Sciatic nerve (tissue), 2 donors: ENCODE measurements at places on chromosomes 7 and 10.

DNA sequence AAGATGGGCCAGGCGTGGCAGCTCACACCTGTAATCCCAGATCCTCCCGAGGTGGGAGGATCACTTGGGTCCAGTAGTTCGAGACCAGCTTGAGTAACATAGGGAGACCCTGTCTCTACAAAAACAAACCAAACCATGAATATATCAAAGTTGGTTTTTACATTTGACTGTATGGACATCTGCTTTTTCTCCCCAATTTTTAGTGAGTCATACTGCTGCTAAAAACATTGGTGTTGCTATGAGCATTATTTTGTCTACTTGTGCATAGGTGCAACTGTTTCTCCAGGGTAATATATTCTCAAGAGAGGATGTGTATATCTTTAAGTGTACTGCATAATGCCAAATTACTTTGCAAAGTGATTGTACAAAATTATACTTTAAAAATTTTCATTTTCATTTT lies 769 bp upstream of the TMEM248 start:
- DNase-seq = no peak

DNA sequence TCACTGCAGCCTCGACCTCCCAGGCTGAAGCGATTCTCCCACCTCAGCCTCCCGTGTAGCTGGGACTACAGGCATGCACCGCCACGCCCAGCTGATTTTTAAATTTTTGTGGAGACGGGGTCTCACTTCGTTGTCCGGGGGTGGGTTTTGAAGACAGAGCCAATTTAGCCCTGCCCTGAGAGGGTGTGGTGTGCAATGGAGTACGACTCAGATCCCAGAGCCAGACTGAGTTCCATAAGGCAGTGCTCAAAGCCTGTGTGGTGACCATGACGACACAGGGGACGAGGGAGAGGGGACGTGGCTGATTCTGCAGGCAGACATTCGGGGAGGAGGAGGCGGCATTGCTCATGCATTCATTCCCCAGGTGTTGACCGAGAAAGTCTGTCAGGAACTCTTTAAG lies 72.1 kb downstream of the ZMIZ1 start:
- no peak for DNase-seq

- no peak for DNase-seq
Observed at GRCh38 chr7:64887756-64888508, 15.1 kb upstream of the ZNF273 start.

GRCh38 chr7:143256932-143257331 lies 6.3 kb upstream of the GSTK1 start:
- DNase-seq = no peak

GRCh38 chr10:12597788-12598765 lies 248.7 kb downstream of the CAMK1D start:
- no peak for DNase-seq

GRCh38 chr7:149778696-149779501 lies 5.5 kb upstream of the ZNF467 start:
- DNase-seq = no peak

DNA sequence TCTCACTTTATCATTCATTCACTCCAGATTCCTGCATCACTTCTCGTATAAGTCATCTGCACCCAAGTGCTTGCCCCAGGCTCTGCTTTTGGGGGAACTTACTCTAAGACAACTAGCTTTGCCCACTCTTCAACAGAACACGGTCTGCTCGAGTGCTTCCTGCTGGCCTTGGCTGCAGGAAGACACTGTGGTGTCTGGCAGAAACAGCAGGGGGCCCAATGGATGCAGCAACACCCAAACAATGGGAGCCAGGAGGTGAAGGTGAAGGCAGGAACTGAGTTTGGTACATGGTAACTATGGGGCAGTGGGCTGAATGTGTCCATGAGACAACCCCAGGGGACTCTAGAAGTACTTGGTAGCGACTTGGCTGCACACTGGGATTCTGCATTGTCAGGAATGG lies 344.0 kb downstream of the REEP3 start:
- DNase-seq = no peak

DNA sequence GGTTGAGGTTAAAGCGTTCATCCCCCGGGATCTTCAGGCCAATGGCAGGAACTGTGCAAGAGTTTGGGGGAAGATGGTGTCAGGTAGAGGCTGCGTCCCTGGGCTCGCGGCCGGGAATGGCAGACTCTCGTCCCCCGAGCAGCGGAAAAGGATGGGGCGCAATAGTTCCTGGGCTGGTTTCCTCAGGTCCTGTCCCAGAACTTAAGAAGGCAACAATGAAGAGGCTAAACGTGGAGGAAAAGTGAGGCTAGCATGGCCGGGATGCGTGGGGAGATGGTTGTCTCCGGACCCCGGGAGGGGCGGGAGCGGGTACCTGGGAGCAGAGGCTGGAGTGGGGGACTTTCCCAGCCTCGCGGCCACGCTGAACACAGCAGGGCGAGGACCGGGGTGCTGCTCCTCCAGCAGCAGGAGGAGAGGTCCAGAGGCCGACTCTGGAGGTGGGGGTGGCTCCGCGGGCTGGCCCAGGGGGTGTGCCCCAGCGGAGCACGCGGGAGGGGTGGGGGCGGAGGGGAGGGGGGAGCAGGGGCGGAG lies 882 bp downstream of the IRF5 start:
- DNase-seq = peak; percentile 59

DNA sequence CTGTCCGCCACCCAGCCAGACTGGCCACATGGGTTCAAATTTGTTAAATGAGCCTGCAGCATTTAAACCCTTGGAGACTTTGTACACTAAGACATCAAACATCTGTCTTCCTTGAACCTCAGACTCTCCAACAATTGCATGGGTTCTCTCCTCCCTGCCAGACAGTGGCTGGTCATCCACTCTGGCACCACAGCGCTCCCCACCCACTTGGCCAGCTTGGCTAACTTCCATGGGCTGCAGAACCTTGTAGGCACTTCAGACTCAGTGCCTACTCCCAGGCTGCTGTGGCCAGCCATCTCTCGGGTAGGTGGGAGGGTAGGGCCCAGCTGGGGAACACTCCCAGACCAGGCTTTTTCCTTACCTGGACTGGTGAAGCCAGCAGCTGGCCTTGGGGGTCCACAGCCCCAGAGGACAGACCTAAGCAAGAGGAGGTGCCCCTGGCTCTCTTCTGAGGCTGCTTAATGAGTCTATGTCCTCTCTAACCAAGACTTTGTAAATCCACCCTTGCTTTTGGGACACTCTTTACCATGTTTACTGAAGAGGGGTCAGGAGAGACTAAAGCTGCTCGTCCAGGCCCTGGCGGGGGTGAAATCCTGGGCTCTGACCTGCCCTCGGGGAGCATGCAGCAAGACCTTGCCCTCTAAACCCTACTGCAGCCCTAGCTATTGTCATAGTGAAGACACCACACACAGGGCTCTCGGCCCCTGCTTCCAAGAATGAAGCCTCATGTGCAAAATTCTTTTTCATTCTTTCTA lies 82.7 kb downstream of the ARHGAP22 start:
- peak; percentile 59 for DNase-seq

GRCh38 chr10:69819716-69820506 lies 18.2 kb downstream of the COL13A1 start:
- no peak for DNase-seq

- no peak for DNase-seq
Observed at GRCh38 chr10:84908491-84908890, 580.1 kb downstream of the CCSER2 start.

GRCh38 chr7:129401228-129401966 lies 32.8 kb upstream of the STRIP2 start:
- no peak for DNase-seq

- DNase-seq = no peak
Observed at GRCh38 chr10:93819520-93819919, 61.8 kb downstream of the LGI1 start.

DNA sequence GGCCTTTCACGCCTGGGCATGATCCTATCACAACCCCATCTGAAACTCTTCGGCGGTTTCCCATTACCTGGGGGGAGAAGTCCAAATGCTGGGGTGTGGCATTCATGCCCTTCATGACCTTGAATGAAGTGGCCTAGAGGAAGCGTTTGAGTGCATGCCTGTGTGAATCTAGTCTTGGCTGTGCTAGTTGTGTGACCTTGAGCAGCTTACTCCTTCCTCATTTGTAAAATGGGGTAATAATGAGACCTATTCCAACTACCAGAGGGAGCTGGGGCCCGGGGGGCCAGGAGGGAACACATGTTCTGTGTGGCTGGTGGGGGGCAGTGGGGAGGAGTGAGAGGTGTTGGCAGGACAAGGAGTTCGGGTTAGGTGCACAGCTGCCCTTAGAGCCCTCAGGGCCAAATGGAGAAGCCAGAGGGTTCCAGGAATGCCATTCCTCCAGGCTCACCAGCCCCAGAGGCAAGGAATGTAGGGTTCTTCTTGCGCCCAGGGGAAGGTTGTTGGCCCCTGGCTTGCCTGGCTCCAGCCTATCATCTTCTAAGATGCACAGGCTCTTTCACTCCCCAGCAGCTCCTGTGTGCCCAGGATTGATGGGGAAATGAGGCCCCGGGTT lies 21.3 kb upstream of the TBRG4 start:
- DNase-seq = no peak

- no peak for DNase-seq
Observed at GRCh38 chr7:30272126-30272525, 12.3 kb upstream of the ZNRF2 start.

- no peak for DNase-seq
Observed at GRCh38 chr7:82291931-82292330, 151.6 kb downstream of the CACNA2D1 start.

- no peak for DNase-seq
Observed at GRCh38 chr10:122441961-122442360, 12.5 kb upstream of the ARMS2 start.

GRCh38 chr7:147971606-147972110 lies 618.9 kb upstream of the C7orf33 start:
- no peak for DNase-seq

GRCh38 chr7:140333223-140333622 lies 65.1 kb downstream of the SLC37A3 start:
- no peak for DNase-seq

DNA sequence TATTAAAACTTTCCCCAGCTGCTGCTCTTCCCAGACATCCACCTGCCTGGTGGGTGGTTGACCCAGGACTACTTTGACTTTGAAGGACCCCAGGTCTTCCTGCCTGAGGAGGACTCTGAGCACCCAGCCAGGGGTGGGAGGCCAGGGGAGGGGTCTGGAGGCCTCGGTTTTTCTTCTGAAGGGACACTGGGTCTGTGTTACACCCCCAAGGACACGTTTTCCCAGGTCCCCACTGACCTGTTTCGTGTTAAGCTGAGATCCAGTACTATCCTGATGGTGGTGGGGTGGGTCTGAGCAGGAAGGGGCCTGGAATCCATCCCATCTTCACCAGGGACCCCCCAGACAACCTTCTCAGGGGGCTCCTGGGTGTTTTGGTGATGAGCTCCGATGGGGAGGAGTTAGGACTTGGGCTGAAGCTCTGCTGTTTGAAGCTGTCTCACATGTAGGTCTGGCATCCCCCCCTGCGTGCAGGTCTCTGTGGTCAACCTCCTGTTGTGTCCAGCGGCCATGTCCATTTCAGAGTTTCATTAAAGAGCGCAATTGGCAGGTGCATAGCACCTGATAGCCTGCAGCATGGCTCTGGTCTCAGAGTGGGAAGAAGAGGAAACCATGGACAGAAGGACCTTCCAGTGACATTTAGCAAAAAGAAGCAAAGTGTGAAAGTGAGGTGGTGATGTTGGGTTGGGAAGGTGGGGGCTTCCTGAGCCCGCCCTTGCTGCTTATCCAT lies 3.5 kb downstream of the JAKMIP3 start:
- no peak for DNase-seq

- no peak for DNase-seq
Observed at GRCh38 chr10:110504111-110504735, 6.5 kb downstream of the DUSP5 start.

DNA sequence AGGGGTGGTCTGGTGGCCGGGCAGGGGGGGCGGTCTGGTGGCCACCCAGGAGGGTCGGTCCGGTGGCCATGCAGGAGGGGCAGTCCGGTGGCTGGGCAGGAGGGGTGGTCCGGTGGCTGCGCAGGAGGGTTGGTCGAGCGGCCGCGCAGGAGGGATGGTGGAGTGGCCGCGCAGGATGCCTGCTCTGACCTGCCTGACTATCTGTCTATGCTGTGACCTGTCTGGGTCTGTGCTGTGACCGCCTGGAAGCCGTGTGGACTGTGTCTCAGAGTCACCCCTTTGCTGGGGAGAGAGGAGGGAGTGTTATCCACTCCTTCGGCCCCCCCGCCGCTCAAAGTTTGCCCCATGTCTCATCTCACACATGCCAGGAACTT lies 113.2 kb downstream of the ACTR3B start:
- no peak for DNase-seq

- no peak for DNase-seq
Observed at GRCh38 chr7:155483245-155483644, 25.3 kb downstream of the EN2 start.

DNA sequence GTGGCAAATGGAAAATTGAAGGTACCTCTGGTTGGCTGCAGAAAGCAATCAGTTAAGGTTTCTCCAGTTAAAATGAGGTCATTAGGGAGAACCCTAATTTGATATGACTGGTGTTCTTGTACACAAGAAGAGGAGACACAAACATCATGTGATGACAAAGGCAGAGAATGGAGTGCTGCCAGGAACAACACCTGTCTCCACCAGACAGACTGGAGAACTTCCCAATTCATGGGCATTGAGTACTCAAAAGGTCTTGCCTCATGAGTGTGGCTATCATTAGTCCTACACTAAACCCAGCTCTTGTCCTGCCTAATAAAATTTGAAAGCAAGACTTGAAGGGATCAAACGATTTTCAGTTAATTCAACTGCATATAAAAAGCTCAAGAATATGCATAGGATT lies 152.6 kb downstream of the PTPN20 start:
- DNase-seq = no peak

DNA sequence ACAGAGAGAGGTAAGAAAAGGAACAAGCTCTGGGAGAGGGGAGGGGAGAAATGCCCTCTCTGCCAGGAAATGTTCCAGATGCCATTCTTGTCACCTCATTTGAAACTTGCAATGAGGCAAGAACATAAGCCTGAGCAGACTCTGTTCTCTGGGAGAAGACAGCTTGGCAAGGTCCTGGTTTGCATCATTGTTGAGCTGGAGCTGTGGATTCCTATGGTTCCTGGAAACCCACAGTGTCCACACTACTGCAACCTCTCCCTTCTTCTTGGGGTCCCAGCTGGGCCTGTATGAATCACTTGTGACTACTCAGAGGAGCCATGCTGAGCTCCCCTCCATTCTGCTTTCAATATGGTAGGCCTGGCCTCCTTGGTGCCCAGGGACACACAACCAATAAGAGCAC lies 60.8 kb upstream of the HECTD2 start:
- no peak for DNase-seq
